ENCODE measurements at places on chromosomes 6 and 20.

- no peak for DNase-seq
Observed at GRCh38 chr20:21809961-21810523, 104.6 kb downstream of the PAX1 start.

DNA sequence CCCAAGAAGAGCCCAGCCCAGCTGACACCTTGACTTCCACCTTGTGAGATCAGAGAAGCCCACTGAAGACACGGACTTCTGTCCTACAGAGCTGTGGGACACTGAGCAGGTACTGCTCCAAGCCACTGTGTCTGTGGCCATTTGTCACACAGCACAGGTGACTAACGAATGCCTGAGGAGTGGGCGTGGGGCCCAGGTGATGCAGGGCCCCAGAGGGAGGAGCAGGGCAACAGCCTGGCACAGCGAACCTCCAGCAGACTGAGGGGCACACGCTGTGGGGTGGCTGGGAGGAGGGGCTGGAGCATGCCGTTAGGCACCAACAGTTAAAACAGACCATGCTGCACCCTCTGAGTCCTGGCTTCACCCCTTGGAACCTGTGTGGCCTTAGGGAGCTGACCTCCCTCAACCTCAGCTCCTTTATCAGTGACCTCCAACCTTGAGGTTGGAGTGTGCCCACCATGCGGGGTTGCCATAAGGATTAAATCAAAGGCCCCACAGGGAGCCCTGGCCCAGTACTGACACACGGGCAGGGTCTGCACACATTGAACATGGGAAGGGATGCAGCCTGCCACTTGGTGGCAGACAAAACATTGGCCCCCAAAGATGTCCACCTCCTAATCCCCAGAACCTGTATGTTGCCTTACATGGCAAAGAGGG is 119.9 kb upstream of the CST7 start:
- no peak for DNase-seq

DNA sequence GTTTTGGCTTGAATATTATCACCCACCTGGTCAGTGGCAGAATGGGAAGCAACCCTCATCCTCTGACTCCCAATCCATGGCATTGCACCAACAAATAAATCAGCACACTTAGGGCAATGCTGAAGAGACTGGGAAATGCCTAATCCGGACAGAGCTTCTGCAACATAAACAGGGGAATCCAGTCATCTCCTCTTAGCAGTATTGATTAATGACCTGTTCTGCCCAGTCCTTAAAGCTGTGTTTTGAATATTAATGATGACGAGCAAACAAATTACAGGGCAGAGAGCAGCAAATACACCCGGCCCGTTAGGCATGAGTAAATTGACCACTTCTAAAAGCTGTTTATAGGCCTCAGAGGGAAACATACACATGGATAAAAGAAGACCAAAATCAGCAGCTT is 77.0 kb upstream of the B3GAT2 start:
- DNase-seq = no peak

DNA sequence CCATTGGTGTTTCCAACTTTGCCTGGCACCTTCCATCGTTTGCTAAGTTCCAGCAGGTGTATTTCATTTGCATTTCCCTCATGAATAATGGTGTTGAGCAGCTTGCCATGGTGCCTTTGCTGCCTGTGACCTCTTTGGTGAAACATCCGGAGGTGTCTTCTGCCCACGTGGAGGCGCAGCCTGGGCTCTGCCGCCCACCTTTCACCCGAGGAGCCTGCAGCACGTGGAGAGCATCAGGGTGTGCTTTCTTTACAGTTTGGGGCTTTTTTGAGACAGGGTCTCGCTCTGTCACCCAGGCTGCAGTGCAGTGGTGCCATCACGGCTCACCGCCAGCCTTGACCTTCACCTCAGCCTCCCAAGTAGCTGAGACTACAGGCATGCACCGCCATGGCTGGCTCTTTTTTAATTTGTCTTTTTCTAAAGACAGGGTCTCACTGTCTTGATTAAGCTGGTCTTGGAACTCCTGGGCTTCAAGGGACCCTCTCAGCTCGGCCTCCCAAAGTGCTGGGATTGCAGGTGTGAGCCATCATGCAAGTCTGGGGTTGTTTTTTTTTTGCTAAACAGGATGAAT is 3.0 kb upstream of the ADRM1 start:
- no peak for DNase-seq

- DNase-seq = peak; percentile 39
Observed at GRCh38 chr6:26158076-26158580, 70.9 kb downstream of the HFE start.
